ENCODE measurements at places on chromosomes 2 and 18. TPM values are rescaled to one million over a fixed set of nuclear protein-coding genes. Genes with fewer than 3 reads are reported as not detected.

Gene TEX44
- not detected for total RNA-seq

Gene VWA3B
- 0.17 TPM for total RNA-seq

Gene CAVIN2
- 185 TPM for total RNA-seq

DNA sequence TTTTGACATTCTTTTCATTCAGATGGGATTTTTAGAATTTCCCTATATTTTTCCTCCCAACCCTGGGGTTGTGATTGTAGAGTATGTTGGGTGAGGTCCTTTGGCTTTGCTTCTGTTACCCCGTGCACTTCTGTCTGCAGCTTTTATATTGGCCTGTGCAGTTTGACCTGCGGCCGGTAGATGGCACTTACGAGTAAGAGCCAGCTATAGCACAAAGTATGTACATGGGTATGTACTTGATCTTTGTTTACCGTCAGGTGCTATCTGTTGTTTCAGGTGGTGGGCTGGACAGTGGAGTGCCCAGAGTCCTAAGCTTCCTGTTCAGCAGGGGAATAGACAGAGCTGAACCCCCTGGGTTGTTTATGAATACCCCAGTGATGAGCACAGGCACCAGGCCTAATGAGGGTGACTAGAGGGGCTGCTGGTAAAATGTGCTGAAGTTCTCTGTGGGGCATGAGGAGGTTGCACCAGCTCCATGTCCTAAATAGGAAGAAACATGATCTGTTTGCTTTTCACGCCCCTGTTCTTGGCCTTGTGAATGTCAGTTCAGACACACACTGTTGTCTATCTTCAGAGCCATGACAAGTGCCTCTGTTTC is 58.9 kb upstream of the THUMPD2 start:
- no peak overlapping the region for H3K27ac ChIP-seq
- no peaks in the 10 kb centered on the region for H3K4me1 ChIP-seq
- no peak overlapping the region for H3K4me3 ChIP-seq
- H3K36me3 ChIP-seq, result no peaks in the 10 kb centered on the region

DNA sequence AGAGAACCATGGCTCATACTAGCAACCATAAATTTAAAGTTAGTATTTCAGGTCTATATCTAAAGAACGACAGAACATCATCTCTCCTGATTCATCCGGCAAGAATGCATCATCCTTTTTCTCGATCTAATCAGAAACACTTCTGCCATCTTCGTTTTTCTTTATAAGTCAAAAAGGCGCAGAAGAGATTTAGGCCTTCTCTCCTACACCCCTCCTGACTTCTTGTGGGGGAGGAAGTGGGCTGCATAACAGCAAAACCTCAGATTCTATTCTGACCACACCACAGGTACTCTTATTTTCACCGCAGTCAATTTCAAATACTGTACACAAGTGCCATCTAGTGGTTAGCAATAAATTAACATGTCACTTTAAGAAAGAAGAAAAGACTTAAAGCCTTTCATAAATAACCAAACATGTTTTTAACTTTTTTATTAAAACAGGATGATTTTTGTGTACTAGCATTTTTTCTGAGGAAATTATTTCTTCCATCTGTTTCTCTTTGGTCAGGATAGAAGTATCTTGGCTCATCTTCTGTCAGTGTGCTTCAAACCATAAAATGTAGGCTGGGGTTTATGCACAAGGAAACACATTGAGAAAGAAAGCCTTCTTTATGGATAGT is 48.4 kb upstream of the PIK3C3 start:
- H3K4me3 ChIP-seq, result no peak overlapping the region
- no peaks in the 10 kb centered on the region for H3K27me3 ChIP-seq
- no peak for DNase-seq
- H3K4me1 ChIP-seq, result no peaks in the 10 kb centered on the region
- no peaks in the 10 kb centered on the region for H3K36me3 ChIP-seq

GRCh38 chr2:163768881-163769695 is 33.3 kb upstream of the FIGN start:
- H3K27me3 ChIP-seq, result no peaks in the 10 kb centered on the region
- H3K4me1 ChIP-seq, result no peaks in the 10 kb centered on the region
- H3K36me3 ChIP-seq, result no peaks in the 10 kb centered on the region
- no peak overlapping the region for H3K4me3 ChIP-seq
- DNase-seq, result no peak
- no peak overlapping the region for H3K27ac ChIP-seq

GRCh38 chr18:50008306-50008705 is 186.6 kb downstream of the MYO5B start:
- no peak overlapping the region for H3K27ac ChIP-seq
- H3K36me3 ChIP-seq, result no peaks in the 10 kb centered on the region
- no peak overlapping the region for H3K4me3 ChIP-seq
- no peaks in the 10 kb centered on the region for H3K4me1 ChIP-seq
- H3K27me3 ChIP-seq, result no peaks in the 10 kb centered on the region

DNA sequence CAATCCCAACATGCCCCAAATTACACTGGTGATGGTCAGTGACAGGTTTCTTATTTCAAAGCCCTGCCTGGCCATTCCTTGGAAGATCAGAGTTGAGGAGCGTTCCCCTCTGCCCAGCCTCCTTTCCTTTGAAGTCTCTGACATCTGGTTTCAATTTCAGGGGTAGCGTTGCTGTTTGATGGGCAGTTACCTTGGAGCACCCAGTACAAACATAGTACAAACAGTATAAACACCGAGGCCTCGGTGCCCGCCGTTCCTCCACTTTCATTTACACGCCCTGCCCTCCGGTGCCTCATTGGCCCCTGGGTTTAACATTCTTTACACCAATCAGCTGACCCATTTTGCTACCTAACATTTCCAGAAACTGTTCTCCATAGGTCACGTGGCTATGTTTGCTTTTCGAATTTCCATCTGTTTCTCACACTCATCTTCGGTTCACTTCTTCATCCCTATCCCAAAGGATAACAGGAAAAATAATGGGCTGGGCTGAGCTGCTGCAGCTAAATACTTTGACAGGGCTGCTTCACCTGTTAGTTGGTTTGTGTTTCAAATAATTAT is 65.6 kb downstream of the NRP2 start:
- H3K36me3 ChIP-seq, result peaks cover 65% of the 10 kb centered on the region
- H3K4me3 ChIP-seq, result no peak overlapping the region
- no peak for DNase-seq
- no peaks in the 10 kb centered on the region for H3K27me3 ChIP-seq
- H3K27ac ChIP-seq, result no peak overlapping the region

DNA sequence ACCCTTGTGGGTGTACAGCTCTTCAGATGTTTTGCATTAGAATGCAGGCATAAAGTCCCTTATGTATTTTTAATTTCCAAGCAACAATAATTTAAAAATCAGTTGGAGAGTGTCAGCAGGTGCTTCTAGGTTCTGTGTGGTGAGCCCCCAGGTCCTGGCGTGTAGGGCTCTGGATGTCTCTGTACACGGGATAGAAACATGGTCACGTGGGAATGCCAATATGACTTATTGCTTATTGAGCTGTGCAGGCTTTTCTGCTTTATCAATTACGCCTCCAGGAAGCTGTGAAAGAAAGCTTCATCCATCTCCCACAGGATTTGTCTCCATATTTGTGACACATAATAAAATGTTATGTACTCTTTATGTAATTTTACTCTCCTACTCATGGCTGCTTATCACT is 37.8 kb downstream of the PRELID3A start:
- no peak overlapping the region for H3K27ac ChIP-seq
- no peaks in the 10 kb centered on the region for H3K27me3 ChIP-seq
- no peak for DNase-seq
- H3K4me3 ChIP-seq, result no peak overlapping the region
